ENCODE measurements at places on chromosomes 5 and 9.

DNA sequence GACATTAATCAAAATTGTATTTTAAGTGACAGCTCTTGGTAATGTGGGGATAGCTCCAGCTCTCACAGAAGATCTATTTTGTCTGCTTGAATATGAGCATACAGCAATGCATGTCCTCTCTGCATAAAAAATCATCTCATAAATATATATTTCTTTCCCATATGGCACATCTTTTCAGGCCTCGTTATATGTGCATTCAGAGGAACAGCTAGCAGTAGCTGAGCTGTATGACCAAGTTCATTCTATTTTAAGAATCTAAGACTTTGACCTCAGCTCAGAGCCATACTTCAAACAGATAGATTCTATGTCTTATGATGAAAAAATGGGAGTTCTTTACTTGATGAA, 487.2 kb downstream of the ARHGEF28 start:
- no peak for DNase-seq

GRCh38 chr9:127521919-127522304, 70.6 kb downstream of the LRSAM1 start:
- no peak for DNase-seq

DNA sequence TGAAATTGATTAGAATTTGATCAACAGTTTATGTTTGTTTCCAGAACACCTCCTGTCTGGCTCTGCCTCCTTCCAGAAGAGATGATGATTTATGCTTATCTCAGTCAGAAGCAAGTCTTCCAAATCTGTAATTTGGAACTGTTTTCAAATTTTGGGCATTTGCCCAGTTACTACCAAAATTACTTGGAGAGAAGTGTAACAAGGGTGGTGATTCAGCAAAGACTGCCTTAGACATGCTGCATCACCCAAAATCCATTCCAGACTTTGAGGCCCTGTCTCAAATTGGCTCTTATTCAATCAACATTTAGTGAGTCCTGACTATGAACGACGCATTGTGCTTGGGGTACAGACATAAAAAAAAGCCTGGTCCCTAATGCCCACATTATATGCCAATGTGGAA, 89.4 kb downstream of the SH3TC2 start:
- no peak for DNase-seq

DNA sequence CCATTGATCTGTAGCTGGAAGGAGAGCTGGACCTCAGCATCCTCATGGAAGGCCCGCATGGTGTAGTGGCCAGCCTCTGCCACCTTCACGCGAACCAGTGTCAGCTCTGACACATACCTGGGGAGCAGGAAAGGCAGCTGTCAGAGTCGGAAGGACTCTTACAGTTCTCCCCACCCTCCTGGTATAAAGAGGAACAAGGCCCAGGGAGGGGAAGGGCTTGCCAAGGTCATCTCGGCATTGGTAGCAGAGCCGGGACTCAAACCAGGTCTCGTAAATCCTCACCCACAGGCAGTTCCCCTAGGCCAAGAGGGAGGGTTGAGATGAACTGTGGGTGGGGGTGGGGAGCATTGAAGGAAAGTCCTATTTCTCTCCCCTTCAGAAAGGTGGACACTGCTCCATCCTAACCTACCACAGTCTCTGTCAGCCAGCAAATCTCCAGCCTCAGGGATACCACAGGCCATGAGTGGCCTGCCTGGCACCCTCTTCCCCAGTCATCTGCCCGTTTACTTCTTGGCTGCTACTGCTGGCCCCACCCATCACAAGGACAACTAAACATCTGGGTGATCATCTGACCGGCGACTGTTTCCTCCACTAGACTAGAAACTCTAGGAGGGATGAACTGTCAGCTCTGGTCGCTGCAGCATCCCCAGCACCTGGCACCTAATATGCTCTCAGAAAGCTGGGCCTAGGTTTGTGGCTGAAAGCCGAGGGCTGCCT, 23.5 kb downstream of the PDGFRB start:
- DNase-seq = no peak

DNA sequence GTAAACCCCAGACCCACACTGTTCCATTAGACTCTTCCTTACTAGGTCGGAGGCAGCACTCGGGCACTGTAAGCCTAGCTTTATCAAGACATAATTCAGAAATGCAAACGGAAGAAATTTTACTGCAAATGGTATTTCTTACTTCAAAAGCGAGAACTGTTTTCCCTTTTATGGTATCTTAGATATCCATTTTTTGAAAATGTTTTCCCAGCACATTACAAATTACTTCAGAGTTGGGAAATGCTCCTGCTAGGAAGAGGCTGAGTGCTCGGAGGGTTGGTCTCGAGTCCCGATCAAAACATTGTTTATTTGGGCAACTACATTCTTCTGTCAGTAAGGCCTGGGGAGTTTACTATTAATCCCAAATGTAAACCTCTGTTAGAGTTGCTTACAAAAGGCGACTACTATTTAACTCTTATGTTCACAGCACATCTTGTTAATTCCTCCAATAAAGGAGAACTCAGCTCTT, 332.9 kb downstream of the CWC27 start:
- no peak for DNase-seq

- no peak for DNase-seq
Observed at GRCh38 chr9:78371981-78372380, 75.1 kb downstream of the PSAT1 start.

DNA sequence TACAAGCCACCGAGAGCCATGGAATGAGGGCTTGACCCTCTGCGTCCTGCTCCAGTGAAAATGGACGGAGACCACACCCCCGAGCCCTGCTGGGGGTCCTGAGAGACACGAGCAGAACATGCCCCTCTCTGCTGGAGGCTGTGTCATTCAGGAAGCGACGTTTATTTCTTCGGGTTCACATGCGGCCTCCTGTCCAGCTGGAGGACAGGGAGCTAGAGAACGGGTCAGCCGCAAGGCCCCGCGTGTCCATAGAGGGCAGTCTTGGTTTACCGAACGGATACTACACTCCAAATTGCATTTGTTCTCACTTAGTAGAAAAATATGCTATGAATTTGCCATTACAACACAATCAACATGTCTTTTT, 36.1 kb downstream of the MRPL36 start:
- DNase-seq = peak; percentile 64

DNA sequence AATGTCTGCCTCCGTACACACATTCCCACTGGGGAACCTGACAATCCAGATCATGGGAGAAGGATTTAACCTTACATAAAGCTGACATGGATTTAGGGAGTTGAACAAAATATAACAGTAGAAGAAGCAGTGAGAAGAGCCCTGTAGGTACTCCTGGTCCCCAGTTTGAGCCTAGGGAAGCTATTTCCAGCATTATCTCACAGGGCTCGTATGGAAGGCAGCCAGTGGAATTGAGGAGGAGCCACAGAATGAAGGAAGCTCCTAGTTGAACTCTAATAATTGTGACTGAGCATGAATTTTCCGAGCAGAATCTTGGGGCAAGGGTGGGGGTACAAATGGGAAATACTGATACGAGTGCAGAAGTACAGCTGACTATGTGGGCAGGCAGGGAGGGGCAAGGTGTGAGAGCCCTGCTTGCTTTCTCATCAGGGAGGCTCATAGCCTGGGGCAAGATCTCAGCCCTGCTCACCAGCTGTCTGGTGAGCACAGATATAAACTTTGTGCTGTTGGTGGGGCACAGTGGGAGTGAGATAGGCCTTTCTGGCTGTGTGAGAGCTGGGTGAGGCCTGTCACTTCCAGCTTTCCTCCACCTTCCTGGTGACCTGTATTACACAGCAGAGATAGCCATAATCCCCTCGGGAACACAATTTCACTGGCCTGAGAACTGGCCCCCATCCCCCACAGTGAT, 290.7 kb upstream of the IL12B start:
- DNase-seq = peak; percentile 76

GRCh38 chr9:38141746-38142591, 72.9 kb upstream of the SHB start:
- DNase-seq = peak; percentile 52

- DNase-seq = peak; percentile 79
Observed at GRCh38 chr5:34656001-34656699, at the start of gene RAI14. Gene RAI14, plus strand, starts transcription at chr5:34656328. Its CDS starts 30,592 bp downstream, at chr5:34686920.

- no peak for DNase-seq
Observed at GRCh38 chr9:120878188-120879130, 1.5 kb upstream of the PHF19 start.

DNA sequence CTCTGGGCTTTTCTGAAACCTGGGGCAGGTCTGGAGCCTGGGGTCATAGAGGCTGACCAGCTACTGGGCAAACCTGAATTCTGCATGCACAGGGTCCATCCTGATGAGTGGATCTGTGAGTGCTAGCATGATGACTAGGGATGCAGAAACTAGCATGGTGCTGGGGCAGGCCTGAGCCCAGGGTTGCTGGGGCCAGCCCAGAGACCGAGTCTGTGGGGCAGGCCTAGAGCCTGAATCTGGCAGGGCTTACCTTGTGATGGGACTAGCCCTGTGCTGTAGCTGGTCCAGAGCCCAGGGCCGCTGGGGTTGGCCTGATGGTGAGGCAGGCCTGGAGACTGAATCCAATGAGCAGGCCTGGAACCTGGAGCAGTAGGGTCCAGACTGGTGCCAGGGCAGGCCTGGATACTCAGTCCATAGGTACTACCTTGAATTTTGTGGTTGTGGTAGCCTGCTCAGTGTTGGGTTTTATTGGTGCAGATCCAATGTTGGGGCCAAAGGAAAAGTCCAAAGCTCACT, 313.5 kb downstream of the TLR4 start:
- no peak for DNase-seq

DNA sequence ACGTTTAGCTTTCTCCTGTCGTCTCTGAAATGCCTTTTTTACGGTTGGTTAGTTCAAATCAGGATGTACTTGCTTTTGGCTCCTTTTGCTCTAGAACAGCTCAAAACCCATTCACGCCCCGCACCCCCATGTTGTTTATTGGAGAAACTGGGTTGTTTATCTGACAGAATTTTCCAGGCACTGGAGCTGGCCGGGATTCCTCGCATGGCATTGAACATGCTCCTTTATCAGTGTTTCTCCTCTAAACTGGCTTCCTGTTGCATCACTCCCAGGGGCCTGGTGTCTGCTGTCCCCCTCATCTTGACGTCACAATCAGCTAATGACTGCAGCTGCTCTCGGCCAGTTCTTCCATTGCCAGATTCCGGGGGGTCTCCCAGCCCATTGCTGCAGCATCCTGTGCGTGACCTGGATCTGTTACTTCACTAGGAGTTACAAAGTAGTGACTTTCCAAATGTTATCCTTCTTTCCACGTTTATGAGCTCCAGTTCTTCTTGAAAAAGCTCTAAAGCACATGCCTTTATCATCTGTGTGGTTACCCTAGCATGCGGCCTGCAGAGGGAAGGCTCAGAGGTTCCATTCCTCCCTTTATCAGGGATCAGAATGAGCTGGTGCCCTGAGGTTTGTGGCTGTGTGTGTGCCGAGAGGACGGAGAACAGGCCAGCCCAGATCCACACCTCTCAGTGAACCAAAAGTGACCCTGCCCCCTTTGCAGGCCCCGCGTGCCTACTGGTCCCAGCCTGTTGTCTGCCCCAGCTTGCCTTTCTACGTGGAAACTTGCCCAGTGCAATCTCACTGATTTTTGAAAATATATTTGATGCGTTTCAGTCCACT, 27.5 kb downstream of the FAM163B start:
- DNase-seq = peak; percentile 51

- DNase-seq = no peak
Observed at GRCh38 chr9:124122813-124123462, 111.4 kb downstream of the LHX2 start.

- peak; percentile 28 for DNase-seq
Observed at GRCh38 chr9:37617832-37618231, 25.4 kb upstream of the TOMM5 start.

- DNase-seq = no peak
Observed at GRCh38 chr9:28888806-28889205, 1315.5 kb upstream of the C9orf72 start.

GRCh38 chr5:62000646-62001045, 305.4 kb upstream of the KIF2A start:
- DNase-seq = no peak

GRCh38 chr9:71721855-71722254, 46.5 kb downstream of the CEMIP2 start:
- DNase-seq = no peak

DNA sequence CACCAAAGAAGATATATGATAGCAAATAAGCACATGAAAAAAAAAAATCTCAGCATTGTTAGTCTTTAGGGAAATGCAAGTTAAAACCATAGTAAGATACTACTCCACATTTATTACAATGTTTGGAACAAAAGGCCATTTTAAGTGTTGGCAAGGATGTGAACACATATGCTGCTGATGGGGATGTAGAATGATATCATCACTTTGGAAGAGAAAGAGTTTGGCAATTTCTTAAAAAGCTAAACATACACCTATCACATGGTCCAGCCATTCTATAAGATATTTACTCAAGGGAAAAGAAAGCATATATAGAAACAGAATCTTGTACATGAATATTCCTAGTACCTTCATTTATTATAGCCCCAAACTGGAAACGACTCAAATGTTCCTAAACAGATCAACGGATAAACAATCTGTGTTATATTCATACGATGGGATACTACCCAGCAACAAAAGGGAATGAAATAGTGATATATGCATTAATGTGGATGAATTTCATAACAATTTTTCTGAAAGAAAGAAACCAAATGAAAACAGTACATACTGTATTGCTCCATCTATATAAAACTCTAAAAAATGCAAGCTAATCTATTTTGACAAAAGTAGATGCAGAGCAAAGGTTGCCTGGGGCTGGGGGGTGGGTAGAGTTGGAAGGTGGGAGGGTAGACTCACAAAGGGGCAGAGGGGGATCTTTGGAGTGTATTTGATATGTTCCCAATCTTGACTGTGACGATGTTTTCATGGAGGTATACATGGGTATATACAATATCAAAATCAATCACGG, 45.7 kb upstream of the SMAD5 start:
- no peak for DNase-seq

All from ELF-1 (cell line).